ENCODE measurements at places on chromosomes 12 and 14.

DNA sequence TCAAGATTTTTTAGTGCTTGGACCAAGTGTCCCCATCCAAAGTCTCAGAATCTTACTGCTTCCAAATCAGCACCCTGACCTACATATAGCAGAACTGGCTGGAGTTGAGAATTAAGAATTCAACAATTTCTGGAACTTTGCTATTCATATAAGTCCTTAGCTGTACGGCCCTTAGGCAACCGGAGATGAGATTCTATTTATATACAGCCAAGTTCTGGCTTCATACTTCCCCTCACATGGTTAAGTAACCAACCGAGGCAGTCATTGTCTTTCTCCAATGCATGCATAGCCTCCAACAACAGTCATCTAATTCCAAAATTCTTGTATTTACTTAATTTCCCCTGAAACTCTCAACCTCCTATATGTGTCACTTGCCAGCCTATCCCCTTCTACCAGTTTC lies 76.6 kb downstream of the SINHCAF start:
- H3K4me1 ChIP-seq, result no peaks in the 10 kb centered on the region
- peaks cover 5% of the 10 kb centered on the region for H3K27me3 ChIP-seq

DNA sequence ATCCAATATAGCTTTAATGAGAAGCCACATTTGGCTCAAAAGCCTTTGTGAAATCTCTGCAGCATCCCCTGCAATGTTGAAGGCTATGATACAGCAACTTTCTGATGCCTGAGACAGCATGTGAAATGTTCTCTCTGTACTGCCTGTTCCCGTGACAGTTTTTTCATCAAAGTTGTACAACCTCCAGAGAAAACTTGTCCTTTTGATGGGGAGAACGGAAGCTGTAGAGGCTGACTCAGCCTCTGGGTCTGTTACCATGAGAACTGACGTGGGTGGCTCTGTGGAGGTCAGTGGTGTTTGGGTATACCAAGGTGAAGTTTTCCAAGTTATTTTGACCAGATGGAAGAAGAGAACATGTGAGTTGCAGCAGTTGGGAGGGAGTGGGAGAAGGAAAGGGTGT lies 17.0 kb downstream of the SLC4A8 start:
- no peak overlapping the region for H3K4me3 ChIP-seq
- no peak overlapping the region for H3K27ac ChIP-seq
- H3K27me3 ChIP-seq, result peaks cover 4% of the 10 kb centered on the region
- no peaks in the 10 kb centered on the region for H3K36me3 ChIP-seq

DNA sequence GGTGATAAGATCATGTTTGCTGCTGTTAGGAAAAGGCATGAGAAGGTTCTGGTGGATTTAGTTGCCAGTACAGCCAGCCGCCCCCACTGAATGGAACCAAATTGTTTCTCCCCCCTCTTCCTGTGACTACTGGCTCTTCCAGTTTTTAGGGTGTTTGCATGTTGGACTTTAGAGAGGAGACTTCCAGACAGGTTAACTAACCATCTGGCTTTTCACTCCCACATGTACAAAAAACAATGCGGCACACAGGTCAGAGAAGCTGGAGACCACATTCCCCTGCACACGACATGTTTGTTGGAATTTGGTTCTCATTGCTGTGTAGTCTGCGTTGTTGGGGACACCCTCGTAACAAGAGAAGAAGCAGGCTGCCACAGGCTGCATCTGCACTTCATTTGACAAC lies 103.9 kb upstream of the TMEM132C start:
- no peaks in the 10 kb centered on the region for H3K4me1 ChIP-seq
- H3K27ac ChIP-seq, result no peak overlapping the region
- no peaks in the 10 kb centered on the region for H3K36me3 ChIP-seq
- H3K27me3 ChIP-seq, result no peaks in the 10 kb centered on the region
- H3K4me3 ChIP-seq, result no peak overlapping the region

DNA sequence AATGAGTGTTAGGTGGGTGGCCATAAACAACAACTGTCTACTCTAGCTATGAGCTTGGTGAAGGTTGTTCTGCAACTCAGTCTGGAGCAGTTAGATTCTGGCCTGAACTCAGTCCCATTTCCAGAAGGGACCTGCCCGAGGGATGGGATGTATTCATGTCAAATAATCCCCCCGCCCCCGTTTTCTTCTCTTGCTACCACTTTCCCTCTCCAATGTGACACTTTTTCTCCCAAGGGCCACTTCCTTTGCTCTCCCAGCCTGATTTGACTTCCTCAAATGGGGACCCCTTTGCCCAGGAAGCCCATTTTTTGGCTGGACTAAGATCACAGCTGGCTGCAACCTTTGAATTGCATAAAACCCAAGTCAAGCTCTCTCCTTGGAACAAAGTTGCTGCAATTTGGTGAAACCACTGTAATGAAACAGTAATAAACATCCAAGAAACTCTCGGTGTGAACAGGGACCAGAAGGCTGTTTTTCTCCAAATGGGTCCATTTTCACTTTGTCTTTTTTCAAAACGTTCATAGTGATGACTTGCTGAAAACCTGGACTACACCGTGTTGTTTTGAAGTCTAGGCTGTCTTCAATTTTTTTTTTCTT lies 137.2 kb upstream of the GSC start:
- H3K4me1 ChIP-seq, result no peaks in the 10 kb centered on the region
- no peak overlapping the region for H3K4me3 ChIP-seq
- H3K36me3 ChIP-seq, result no peaks in the 10 kb centered on the region
- no peak for DNase-seq
- no peak overlapping the region for H3K27ac ChIP-seq

DNA sequence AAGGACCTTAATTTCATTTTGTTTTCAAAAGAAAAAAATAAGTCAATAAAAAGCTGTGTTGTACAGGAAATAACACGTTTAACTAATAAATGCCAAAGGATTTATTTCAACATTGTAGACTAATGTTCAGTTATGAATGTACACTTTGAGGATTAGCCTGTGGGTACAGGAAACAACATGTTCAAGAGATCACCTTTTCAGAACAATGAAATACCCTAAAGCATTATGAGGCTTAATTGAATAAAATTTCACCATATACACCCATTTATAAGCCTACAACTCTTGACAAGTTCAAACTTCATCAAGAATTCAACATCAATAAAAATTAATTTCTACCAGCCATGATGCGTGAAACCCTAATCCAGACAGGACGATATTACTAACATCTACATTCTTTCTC lies 56.6 kb upstream of the SLC6A15 start:
- H3K4me1 ChIP-seq, result no peaks in the 10 kb centered on the region
- DNase-seq, result no peak
- no peak overlapping the region for H3K27ac ChIP-seq
- H3K27me3 ChIP-seq, result no peaks in the 10 kb centered on the region
- H3K36me3 ChIP-seq, result no peaks in the 10 kb centered on the region

- H3K4me3 ChIP-seq, result no peak overlapping the region
- no peaks in the 10 kb centered on the region for H3K27me3 ChIP-seq
- no peak overlapping the region for H3K27ac ChIP-seq
- no peaks in the 10 kb centered on the region for H3K36me3 ChIP-seq
- no peak for DNase-seq
Measured at GRCh38 chr12:91177381-91177780, 5.2 kb downstream of the DCN start.

DNA sequence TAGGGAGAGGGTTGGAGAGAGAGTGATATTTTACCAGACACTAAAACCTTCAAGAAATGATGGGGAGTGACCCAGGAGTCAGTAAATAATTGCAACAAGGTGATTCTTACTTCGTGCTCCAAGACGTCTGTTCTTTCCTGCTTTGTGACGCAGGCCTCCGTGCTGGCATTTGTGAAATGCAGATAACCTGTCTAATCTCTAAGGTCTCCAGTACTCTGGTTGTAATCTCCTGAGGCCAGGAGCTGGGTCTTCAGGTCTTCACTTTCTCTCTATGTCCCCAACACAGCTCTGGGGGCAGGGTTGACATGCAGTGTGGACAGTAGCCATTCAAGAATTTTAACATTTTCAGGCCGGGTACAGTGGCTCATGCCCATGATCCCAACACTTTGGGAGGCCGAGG lies 53.1 kb downstream of the CD9 start:
- H3K4me1 ChIP-seq, result no peaks in the 10 kb centered on the region
- no peaks in the 10 kb centered on the region for H3K36me3 ChIP-seq

DNA sequence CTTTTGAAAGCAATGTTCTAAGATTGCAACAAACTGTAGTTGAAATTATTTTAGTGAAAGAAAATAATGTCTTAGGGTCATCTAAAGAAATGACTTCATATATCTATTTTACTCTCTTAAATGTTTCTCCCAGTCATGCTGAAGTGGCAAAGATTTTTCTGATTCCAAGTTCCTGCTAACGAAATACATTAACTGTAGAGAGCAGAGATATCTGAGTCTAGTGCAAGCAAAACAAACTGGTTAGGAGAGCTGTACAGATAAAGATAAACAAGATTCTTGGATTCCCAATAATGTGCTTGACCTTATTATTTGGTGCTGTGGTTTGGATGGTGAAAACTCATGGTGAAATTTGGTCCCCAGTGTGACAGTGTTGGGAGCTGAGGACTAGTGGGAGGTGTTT lies 199.9 kb upstream of the PWP1 start:
- no peak overlapping the region for H3K27ac ChIP-seq
- no peaks in the 10 kb centered on the region for H3K4me1 ChIP-seq
- H3K4me3 ChIP-seq, result no peak overlapping the region
- no peak for DNase-seq

DNA sequence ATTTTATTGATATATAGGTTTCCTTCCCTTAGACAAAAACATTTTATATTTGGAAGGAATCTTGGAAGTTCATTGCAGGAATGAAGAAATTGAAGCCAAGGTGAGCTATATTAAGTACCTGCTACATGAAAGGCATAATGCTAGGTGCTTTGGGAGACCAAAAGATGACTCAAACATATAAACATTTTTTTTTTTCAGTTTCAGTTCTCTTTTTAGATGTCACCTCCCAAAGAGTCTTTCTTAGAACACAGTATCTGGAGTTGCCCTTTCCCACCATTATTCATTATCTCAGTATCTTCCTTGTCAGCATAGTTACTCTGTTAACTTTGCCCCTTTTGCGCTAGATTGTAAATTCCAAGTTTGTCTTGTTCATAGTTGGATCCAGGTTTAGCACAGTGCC lies 1.1 kb downstream of the LIN52 start:
- peak overlapping the region; percentile 100 for H3K4me3 ChIP-seq
- H3K27ac ChIP-seq, result peak overlapping the region; percentile 99
- no peak for DNase-seq
- peaks cover 39% of the 10 kb centered on the region for H3K4me1 ChIP-seq
- H3K36me3 ChIP-seq, result peaks cover 10% of the 10 kb centered on the region

- DNase-seq, result no peak
- no peaks in the 10 kb centered on the region for H3K27me3 ChIP-seq
- no peak overlapping the region for H3K4me3 ChIP-seq
- no peaks in the 10 kb centered on the region for H3K36me3 ChIP-seq
Measured at GRCh38 chr14:93135399-93135798, 19.7 kb upstream of the ITPK1 start.

GRCh38 chr14:54475911-54476310 lies 12.9 kb downstream of the GMFB start:
- no peaks in the 10 kb centered on the region for H3K27me3 ChIP-seq
- peaks cover 50% of the 10 kb centered on the region for H3K36me3 ChIP-seq
- H3K4me3 ChIP-seq, result no peak overlapping the region
- peaks cover 3% of the 10 kb centered on the region for H3K4me1 ChIP-seq
- DNase-seq, result no peak
- H3K27ac ChIP-seq, result no peak overlapping the region

DNA sequence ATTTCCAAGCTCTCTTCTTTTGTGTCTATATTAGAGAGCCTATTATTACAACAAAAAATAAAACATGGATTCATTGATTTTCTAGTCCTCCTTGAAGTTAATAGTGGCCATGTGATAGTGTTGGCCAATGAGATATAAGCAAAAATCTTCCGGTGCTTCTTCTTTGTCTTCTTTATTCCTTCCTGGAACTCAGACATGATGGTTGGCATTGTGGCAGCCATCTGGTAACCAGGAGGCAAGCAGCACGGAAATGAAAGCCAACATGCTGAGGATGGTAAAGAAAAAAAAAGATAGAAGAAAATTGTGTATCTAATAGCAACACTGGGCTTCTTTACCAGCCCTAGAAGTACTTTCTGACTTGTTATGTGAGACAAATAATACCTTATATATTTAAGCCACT lies 50.8 kb upstream of the SEL1L start:
- no peak overlapping the region for H3K4me3 ChIP-seq
- H3K4me1 ChIP-seq, result no peaks in the 10 kb centered on the region
- no peak for DNase-seq
- no peaks in the 10 kb centered on the region for H3K27me3 ChIP-seq
- H3K27ac ChIP-seq, result no peak overlapping the region

- no peaks in the 10 kb centered on the region for H3K27me3 ChIP-seq
- no peak overlapping the region for H3K4me3 ChIP-seq
- peaks cover 7% of the 10 kb centered on the region for H3K4me1 ChIP-seq
- DNase-seq, result no peak
- H3K36me3 ChIP-seq, result peaks cover 23% of the 10 kb centered on the region
Measured at GRCh38 chr12:39294715-39295114, 148.2 kb downstream of the KIF21A start.

DNA sequence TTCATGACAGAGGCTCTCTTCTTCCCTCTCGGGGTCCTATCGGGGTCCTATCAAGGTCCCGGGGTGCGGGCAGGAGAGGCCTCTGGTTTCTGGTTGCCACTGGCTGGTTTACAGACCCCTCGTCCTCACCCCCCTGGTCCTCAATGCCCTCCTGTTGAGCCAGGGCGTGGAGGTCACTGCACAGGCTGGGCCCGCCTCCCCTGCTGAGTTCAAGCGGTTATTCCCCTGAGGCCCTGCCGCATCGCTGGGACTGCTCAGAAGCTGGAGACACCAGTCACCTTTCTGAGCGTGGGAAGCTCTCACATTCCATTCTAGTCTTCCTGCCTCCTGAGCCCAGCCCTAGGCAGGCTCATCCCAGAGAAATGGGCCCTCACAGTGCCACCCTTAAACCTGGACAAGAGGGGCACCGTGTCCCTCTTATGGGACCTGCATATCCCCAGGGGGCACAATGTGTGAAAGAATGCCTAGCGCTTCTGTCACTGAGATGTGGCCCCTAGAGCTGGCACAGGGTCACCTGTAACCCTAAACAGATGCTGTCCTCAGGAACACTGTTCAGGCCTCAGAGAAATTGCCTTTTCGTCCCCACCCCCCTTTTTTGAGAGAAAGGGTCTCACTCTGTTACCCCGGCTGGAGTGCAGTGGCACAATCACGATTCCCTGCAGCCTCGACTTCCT lies 177.7 kb upstream of the RGS6 start:
- no peak overlapping the region for H3K27ac ChIP-seq
- H3K27me3 ChIP-seq, result peaks cover 2% of the 10 kb centered on the region
- DNase-seq, result no peak
- H3K4me3 ChIP-seq, result no peak overlapping the region

- no peaks in the 10 kb centered on the region for H3K27me3 ChIP-seq
- no peak for DNase-seq
- H3K27ac ChIP-seq, result no peak overlapping the region
- H3K4me1 ChIP-seq, result no peaks in the 10 kb centered on the region
Measured at GRCh38 chr12:83826112-83826511, 1086.5 kb downstream of the SLC6A15 start.

DNA sequence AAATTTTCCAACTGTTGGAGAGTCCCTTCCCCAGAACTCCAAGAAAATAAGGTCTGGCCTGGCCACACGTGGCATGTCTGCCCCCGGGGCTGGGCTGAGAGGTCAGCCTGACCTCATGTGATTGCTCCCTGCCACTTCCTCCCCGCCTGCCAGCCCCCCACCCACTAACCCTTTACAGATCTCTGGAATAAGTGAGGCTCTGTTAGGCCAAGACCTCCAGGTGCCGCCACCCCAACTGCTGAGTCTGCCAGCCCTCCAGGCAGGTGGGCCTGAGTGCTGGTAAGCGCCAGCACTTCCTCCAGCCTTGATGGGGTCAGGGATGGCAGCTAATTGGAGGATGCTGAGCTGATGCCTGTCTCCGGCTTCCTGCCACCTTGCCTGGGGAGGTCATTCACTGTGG lies 658.4 kb downstream of the MED13L start:
- no peaks in the 10 kb centered on the region for H3K27me3 ChIP-seq
- no peak overlapping the region for H3K27ac ChIP-seq
- no peaks in the 10 kb centered on the region for H3K36me3 ChIP-seq

All from activated T-helper 2 cell treated with anti-CD3 and anti-CD28 coated beads, Interferon-gamma antibody, Interleukin-2, Interleukin-4, amounts not matched to agents 10 μg/mL and 5 μg/mL and 100 μg/mL, durations not matched to agents 14 hours and 24 hours and 36 hours (primary cell).